ENCODE measurements at places on chromosomes 12 and 14.

GRCh38 chr14:36931791-36932190, 240.6 kb downstream of the SLC25A21 start:
- DNase-seq, result peak; percentile 50

DNA sequence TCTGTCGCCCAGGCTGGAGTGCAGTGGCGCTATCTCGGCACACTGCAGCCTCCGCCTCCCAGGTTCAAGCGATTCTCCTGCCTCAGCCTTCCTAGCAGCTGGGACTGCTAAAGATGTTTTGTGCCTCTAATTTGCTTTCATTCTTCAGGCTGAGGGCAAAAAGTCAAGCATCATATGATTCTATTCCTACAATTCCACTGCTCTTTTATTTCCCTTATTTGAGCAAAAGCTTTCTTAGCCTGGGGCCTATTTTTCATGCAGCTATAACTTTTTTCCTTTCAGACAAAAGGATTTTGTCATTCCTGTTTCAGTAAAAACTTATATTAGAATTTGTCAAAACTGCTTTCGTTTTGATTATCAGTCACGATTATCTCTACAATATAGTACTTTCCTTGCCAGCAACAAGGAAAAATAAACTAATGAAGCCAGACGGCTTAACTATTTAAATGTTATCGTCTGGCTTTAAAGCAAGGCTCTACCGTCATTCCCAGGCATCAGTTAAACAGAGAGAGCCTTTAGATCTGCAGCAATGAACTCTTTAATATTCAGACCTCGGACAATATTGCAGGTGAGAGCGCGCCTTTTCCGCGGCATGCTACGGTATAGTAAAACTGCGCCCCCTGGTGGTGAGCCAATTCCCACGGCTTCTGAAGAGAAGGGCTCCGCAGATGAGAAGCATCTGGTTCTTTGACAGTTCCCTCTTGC, 1.4 kb upstream of the SLC2A13 start:
- DNase-seq, result peak; percentile 96

GRCh38 chr12:92065018-92065499, 80.6 kb downstream of the BTG1 start:
- peak; percentile 15 for DNase-seq

GRCh38 chr12:32477714-32478113, 78.4 kb downstream of the FGD4 start:
- no peak for DNase-seq

- DNase-seq, result no peak
These were observed 1702.6 kb upstream of the FLRT2 start for GRCh38 chr14:83827383-83827782.

GRCh38 chr12:15851919-15852318, 30.3 kb upstream of the STRAP start:
- no peak for DNase-seq

- DNase-seq, result peak; percentile 51
These were observed 159.2 kb downstream of the PAH start for GRCh38 chr12:102757882-102758226.

GRCh38 chr12:123942238-123942653, 30.4 kb downstream of the CCDC92 start:
- DNase-seq, result peak; percentile 78

- peak; percentile 21 for DNase-seq
These were observed 2.8 kb downstream of the VPS29 start for GRCh38 chr12:110498984-110499706.

GRCh38 chr14:29390081-29390832, 537.4 kb downstream of the PRKD1 start:
- DNase-seq, result peak; percentile 14

GRCh38 chr12:51471111-51471864, 46.7 kb downstream of the SLC4A8 start:
- DNase-seq, result no peak

DNA sequence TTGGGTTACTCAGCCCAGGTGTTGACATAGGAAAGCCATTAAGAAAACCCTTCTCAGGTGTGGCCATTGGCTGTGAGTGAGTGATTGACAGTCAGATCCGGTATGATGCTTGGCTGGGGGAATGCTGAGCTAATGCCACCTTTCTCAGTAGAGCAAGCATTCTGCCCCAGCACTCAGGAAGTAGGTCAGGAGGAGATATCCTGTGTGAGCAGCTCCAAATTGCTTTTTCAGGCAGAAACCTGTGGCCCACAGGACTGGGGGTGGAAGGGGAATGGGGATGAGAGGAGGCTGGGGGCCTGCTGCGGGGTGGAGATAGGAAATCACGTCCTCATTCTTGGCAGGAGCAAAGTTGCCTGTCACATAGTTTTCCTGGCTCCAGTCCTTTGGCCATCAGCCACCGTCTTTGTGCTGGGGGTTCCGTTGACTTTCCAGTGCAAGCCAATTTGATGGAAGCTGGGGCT, 55.7 kb downstream of the NINJ2 start:
- no peak for DNase-seq

- DNase-seq, result no peak
These were observed 38.0 kb upstream of the CCDC60 start for GRCh38 chr12:119296535-119296934.

- DNase-seq, result no peak
These were observed 118.9 kb downstream of the PTCSC3 start for GRCh38 chr14:36057452-36058116.

- no peak for DNase-seq
These were observed 12.5 kb upstream of the CIPC start for GRCh38 chr14:77085538-77085937.

DNA sequence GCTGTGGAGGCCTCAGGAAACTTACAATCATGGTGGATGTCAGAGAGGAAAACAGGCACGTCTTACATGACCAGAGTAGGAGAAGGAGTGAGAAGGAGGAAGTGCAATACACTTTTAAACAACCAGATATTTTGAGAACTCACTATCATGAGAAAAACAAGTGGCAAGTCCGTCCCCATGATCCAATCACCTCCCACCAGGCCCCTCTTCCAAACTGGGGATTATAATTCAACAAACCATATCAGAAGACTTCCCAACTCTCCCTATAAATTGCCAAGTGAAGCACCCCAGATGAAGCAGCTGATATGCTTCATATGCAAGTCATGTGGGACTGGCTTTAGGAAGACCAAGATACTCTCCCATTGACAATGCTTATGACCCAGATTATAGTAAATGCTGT, 11.6 kb upstream of the ACSM4 start:
- DNase-seq, result no peak

DNA sequence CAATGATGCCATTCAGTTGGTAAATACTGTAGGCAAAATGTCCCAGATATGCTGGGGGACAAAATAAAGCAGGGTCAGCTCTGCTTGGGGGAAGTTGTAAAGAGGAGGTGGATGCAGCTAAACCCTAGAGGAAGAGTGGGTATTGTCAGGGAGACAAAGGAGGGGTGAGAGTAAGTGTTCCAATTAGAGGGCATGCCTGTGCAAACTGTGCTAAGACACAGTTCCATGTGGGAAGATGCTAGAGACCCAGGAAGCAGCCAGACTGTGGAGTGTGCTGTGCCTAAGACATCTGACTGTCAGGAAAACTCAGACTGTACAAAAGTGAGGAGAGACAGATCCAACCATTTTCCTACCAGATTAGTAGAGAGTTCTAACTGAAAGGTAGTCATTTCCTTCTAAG, 474.3 kb downstream of the ATP23 start:
- no peak for DNase-seq

DNA sequence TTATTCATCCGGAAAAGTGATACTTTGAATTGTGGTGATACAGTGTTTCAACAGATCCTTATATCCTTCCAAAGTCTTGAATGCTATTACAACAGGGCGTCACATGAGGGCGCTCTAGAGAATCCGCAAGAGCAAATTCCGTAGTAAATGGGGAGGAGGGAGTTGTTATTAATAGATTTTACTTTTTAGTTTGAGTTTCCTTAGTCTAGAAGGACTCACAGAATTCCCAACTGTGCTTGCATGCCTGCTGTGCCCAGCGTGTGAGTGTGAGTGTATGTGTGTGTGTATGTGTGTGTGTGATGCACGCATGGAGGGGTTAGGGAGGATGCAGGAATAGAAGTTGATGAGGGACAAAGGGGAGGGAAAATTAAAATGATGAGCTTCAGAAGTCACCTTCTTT, 375.3 kb downstream of the C12orf75 start:
- DNase-seq, result peak; percentile 79

- DNase-seq, result no peak
These were observed 93.4 kb upstream of the NCOR2 start for GRCh38 chr12:124660851-124661250.

- peak; percentile 78 for DNase-seq
These were observed 48.8 kb downstream of the LTBP2 start for GRCh38 chr14:74563233-74563585.

DNA sequence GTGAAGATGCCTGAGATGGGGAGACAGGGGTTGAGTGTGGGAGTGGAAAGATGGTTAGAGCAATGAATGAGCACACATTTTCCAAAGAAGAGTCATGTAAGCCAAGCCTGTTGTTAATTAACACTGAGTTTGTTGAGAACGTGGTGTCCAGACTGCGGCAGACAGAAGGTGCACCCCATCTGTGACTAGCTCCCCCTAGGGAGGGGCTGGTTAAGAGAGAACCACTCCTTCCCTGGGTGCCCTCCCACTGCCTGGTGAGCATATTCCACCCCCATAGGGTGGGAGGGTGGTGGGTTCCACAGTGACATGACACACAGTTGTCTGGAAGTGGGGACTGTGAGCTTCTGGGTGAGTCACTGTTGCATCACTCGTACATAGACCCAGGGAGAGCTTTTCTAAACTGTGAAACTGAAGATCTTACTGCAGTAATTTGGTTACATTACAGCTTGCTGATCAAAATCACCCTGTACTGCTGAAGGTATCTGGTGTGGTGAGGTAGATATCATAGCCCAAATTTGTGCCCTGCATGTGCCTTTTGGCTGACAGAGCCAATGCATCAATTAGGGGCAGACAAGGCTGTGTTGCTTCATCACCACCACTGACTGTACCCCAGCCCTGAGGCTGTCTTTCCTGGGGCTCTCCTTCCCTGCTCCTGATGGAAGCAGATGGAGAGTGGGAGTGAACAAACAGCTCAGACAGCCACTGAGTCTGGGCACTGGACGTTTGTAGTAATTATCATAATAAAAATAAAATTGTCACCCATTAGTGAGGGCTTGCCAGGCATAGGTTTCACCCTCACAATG, 150.9 kb downstream of the EMP1 start:
- DNase-seq, result peak; percentile 64

- peak; percentile 78 for DNase-seq
These were observed 1.6 kb downstream of the LRP1 start for GRCh38 chr12:57129889-57130288.

- DNase-seq, result no peak
These were observed 101.8 kb downstream of the PHETA1 start for GRCh38 chr12:111267144-111267543.
